ENCODE measurements at places on chromosomes 5 and 9.

- DNase-seq, result no peak
These were observed 54.1 kb upstream of the FSD1L start for GRCh38 chr9:105393576-105394344.

GRCh38 chr5:388266-389196, 54.4 kb upstream of the EXOC3 start:
- DNase-seq, result no peak

- no peak for DNase-seq
These were observed 65.6 kb upstream of the CKMT2 start for GRCh38 chr5:81167544-81167943.

DNA sequence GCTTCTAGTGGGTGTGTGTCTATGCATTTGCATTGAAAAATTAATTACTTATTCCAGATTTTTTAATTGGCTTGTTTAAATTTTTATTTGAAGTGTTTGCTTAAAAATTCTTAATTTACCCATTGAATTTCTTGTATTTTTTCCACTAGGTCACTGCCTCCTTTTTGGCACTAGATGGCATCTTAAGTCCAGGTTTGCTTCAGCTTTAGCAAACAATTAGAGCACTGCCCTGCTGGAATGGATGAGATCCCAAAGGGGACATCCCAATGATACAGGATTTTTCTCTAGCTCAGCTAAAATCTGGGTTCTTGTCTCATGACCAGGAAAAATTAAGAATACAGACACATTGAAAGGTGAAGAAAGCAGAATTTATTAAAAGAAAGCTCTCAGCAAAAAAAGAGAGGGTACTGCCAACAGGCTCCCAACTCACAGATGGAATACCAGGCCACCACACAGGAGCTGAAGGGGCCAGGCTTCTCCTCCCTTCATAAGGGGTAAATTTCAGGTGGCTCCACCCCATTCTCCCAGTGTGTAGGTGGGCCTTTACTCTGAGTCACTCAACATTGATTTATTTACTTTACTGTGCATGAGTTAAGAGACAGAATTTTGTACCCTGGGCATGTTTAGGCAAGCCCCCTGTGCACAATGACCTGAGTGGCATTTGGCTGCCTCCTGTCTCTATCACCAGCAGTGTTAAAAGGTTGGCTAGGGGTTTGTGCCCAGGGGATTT, 532.4 kb downstream of the ANXA1 start:
- no peak for DNase-seq

GRCh38 chr5:10300246-10300645, 7.5 kb downstream of the CMBL start:
- no peak for DNase-seq

- DNase-seq, result peak; percentile 32
These were observed 94.6 kb upstream of the SMC2 start for GRCh38 chr9:103999375-104000062.

DNA sequence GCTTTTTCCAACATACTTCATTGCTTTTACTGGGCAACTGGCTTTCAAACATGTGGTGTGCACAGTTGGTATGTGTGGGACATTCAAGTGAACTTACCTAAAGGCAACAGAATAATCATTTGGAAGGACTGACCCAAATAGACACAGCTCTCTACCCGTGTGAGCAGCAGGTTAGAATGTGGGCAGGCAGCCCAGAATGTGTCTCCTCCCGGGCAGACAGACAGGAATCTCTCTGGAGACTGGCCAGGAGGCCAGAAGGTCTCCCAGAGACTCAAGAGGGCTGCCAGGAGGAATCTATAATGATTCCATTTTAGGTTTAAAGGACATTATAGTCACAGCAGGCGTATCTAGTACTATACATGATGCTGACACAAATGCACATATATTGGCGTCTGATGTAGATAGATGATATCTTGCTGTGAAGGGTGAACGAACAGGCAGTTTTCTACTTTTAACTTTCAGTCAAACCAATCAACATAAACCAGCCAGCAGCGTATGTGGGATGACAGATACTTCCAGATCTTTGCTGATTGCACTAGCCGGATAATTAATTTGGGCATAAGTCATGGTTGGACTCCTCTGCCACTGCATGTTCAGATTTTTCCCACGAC, 297.4 kb upstream of the ZNF608 start:
- DNase-seq, result peak; percentile 82

GRCh38 chr5:122831984-122832383, 13.4 kb upstream of the SNX24 start:
- DNase-seq, result no peak

GRCh38 chr9:80013891-80014290, 442.1 kb downstream of the TLE4 start:
- no peak for DNase-seq

GRCh38 chr9:71270554-71270953, 149.1 kb upstream of the TRPM3 start:
- no peak for DNase-seq

DNA sequence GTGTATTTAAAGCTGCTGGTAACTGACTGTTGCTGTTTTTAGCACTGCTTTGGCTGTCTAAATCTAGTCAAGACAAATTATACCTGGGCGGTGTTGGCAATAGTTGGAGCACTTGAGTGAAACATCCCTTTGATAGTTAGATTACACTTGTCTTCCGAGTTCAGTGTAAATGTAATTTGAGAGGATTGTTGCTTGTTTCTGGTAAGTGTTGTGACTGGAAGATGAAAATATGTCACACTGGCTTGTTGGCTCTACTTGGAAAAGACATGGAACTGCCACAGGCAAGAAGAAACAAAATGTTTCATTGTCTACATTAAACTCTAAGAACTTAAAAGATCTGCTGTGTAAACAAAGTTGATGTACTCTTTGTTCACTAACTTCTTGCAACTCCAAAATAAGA, 49.2 kb upstream of the PTPRD start:
- no peak for DNase-seq

DNA sequence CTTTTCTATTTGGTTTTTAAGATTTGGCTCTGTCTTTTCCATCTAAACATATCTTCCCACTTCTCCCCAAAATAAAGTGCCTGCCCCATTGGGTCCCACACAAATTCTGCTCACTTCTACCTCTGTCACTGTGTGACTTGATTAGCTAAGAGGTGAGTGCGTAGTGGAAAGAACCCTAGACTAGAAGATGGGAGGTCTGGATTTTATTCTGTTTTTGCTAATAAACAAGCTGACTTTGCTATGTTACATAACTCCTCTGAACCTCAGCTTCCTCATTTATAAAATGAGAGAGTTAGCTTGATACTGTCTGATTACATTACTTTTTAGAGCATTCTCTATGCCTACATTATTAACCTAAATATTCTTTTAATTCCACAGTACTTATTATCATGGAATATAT, 51.3 kb upstream of the PTGER4 start:
- no peak for DNase-seq

DNA sequence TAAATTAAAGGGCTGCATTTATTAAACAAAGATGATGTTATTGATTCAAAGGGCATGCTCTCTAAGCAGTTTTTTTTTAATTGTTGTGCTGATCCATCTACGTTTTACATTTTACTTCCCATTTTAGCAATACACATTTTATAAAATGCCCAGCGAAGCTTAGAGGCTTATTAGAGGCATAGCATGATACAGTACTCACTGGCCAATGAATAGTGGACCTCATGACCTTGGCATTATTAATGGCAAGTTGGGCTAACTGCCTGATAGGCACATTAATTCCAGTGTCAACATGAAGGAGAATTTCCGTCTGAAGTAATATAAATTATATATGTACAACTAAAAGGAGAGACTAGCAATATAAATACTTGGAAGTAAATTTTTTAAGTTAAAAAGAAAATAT, 837.2 kb downstream of the EFNA5 start:
- no peak for DNase-seq

DNA sequence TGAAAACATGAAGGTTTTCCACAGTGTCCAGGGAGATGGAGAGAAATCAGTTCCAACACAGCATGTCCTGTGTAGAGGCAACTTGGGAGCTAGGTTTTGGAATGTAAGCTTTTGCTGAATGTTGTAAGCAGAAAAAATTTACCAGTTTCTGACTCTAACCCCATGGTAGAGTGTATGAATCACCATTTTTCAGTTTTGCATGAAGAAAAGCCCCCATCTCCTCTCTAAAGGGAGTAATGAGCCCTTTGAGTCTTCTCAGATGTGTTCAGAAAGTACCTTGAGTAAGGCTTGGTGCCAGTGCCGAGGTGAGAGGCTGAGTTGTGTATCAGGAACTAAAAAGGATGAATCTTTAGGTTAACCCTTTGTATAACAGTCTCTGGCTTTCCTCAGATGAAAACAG, 96.2 kb downstream of the ADRB2 start:
- DNase-seq, result no peak

DNA sequence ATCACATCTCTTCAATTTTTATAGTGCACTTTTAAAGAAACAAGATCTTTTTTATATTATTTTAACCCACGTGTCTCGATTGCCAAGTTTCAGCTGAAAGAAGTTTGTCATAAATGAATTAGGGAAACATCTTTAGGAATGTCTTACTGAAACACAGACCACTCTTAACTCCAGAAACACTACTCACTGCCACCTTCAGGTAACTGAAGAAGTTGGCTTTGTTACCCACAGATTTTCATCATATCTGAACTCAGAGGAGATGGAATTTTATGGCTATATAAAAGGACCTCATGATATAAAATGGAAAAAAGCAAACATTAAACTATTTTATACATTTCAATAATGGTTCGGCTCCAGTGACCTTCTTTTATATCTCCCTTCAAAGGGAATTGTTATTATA, 158.0 kb downstream of the SEMA5A start:
- no peak for DNase-seq

DNA sequence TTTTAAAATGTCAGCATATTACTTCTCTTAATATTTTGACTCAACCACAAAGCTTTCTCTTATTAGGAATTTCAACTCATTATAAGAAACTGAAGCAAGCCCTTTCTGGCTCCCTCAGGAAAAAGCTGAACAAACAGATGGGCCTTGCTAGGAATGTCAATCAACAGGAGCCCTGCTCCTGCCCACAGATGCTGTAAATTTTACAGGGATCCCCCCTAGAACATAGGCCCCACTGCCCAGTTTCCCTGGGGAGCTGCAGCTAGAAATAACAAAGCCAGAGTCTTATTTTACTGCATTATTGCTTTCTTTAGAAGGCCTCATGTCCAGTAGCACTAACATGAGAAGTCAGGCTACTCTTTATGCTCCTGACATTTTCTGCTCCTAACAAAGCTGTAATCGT, 103.8 kb downstream of the PCSK1 start:
- no peak for DNase-seq

- no peak for DNase-seq
These were observed 326.7 kb upstream of the ZNF608 start for GRCh38 chr5:125073090-125073489.

DNA sequence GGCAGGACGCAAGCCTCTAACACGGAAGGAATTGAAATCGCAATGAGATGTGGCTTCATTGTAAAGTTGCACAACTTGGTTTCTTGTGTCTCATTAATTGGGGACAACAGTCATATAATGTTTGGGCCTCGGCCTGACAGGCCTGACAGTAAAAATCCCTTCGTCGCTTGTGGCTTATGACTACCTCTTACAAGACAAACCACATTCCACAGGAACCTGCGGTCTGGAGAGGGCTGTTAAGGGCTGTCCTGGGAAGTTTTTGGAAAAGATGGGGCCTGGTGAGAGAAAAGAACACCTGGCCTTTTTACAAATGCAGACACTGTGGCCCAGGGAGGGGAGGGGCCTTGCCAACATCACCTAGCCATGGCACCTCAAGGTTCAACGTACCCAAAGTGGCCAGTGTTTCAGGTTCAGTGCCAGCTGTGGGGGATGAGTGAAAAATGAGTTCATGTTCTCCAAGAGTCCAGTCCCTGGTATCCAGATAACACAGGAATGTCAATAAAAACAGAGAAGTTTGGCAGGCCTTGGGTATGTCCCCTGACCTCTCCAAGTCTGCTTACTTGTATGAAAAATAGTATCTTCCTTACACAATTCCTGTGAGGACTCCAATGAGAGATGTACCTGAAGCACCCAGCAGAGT, 22.2 kb downstream of the SHB start:
- no peak for DNase-seq

DNA sequence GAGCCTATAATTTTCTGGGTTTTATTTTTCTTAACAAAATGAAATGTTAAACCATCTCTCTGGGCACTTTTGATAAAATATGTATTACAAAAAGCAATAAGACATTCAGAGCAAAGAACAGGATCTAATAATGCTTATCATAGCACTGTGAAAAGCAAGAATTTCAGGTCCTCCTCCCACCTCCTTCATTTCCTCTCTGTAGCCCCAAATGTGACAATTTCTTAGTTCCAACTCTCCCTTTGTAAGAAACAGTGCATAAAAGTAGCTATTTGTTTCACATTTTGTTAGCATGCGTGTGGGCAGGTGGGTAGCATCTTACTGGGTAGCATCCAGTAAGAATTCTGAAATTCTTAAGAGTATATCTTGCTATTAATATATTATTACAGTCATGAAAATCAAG, 130.9 kb upstream of the RASA1 start:
- DNase-seq, result no peak

DNA sequence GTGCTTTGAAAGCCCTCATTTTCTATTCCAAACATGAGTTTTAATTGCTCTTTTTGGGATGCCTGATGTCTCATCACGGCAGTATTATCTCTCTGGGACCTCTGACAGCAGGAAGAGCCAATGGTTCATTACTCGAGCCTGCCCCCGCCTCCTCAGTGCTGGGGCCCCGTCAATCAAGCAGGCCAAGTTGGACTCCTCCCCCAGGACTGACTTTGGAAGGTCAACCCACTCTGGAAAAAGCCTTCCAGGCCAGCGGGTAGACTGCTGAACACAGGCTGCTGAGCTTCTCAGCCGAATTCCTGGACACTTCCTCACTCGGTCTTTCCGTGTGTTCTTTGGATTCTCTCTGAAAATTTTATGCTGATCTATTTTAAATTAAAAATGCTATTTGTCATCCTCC, 9.5 kb upstream of the BARHL1 start:
- DNase-seq, result peak; percentile 22

- no peak for DNase-seq
These were observed 42.2 kb downstream of the NIPAL4 start for GRCh38 chr5:157502143-157502647.

DNA sequence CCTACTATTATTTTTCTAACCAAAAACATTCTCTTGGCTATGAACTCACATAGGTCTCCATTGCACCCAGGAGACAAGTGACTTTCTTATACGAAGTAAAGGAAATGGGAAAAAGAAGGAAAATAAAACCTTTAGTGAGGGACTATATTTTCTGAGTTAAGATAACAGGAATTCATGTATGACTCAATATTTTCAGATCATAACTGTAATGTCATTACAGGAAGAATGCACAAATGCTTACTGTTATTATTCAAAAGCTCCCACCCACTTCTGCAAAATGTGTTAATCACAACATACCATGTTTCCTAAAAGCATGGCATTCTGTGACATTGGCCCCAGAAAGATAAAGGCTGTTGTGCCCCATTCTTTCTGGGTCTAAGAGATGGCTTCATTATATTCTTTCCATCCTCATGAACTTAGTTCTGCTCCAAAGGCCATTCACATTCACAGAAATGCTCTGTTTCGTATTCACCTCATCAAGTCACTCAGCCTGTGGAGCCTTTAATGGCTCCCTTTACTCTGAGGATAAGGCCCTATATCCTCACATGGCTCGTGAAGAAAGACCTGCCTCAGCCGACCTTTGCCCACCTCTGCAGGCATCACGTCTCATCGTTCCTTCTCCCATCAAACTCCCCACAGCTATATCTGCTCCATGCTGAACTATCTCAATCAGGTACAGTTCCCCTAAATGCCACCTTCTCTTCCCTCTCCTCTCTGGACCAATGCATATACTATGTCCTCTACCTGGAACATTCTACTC, 77.0 kb downstream of the ABCA1 start:
- no peak for DNase-seq
